ENCODE measurements at places on chromosomes 12 and 14.
A peak's percentile ranks its signal among the peaks of the same experiment; 100 is the strongest.

DNA sequence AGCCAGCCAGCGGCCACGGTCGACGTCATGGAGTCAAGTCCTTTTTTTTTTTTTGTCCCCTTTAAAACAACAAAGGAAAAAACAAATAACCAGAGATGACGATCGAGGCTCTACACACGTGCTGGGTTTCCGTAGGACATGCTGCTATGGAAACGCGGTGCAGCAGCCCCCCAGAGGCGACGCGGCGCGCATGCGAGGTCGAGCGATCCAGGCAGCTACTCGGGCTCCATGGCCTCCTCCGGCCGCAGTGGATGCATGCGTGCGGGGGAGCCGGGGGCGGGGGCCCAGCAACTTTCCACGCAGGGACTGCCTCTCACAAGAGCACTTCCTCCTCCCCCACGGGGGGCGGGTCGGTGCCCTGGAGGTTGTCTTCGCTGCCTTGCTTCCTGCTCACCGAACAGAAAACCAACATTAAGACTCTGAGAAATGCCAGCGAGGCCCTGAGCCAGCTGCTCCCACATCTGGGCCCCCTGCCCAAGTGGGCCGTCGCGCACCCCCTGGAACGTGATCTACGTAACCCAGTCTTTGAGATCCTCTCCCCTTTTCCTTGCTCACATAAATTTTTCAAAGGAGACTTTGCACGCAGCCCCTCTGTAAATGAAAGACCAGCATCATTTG lies 30.7 kb downstream of the P2RX4 start:
- peak; percentile 88 for DNase-seq

GRCh38 chr12:8876887-8877286 lies 37.4 kb upstream of the PHC1 start:
- no peak for DNase-seq

DNA sequence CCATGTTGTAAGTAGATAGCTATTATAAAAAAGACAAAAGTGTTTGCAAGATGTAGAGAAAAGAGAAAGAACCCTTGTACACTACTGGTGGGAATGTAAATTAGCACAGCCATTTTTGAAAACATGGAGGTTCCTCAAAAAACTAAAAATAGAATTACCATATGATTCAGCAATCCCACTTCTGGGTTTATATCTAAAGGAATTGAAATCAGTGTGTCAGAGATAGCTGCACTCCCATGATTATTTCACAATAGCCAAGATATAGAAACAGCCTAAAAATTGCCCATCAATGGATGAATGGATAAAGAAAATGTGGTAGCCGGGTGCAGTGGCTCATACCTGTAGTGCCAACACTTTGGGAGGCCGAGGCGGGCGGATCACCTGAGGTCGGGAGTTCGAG lies 9.2 kb downstream of the PSMC6 start:
- DNase-seq: no peak

DNA sequence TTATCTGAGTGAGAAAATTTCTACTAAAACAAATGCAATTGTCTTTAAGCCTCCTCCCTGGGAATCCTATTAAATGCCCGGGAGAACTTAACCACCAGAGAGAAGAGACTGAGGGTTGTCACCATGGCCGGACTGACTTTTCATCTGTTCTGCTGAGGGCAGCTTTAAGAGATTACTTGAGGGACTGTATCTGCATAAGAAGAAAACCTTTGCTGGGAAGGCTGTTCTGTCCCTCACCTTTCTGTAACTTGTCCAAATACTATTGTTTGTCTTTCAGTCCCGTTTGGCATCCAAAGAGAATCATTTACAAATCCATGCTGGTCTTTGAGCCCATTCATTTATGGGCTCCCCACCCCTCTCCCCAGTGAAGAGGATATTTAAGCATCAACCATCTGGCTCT lies 306.3 kb upstream of the FLRT2 start:
- no peak for DNase-seq

GRCh38 chr12:96590970-96591369 lies 101.6 kb downstream of the CFAP54 start:
- DNase-seq: no peak

Measured in hematopoietic multipotent progenitor cell treated with erythropoietin and hydrocortisone succinate and interleukin-3 and kit ligand, for 4 days (in vitro differentiated cells).